ENCODE measurements at places on chromosomes 3 and 15.

DNA sequence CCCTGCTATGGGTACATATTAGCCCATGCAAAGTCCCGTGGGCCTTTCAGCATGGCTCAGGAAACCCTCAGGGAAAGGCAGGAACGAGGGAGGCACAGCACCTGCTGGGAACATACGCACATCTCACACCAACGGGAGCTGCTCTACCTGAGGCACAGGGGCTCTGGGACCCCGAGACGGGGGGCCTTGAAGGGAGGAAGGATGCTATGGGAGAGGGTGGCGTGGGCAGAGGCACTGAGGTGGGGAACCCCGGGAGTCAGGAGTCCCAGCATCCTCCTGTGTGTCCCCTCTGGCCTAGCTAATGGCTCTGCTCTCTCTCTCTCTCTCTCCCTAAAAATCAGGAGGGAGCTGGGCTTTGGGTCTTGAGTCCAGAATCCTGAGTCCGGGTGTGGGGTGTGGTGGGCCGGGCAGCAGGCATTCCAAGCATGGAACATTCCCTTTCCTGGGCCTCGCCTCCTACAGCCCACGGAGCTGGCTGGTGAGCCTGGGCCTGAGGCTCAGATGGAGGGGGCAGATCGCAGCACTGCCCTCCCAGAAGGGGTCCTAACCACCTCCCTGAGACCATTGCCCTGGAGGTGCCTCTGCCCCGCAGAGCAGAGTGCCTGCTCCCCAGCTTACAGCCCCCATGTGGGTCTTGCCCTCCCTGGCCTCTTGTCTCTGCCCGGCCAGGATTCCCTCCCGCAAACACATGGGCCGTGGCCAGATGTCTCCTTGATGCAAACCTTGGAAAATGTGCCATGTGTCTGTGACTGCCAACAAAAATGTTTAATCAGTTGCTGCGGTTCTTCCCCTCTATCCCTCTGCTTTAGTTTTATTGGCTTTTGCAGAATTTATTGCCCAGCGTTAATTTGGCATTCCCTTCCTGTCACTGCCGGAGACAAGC, 101.6 kb downstream of the TMEM266 start:
- no peak for DNase-seq

DNA sequence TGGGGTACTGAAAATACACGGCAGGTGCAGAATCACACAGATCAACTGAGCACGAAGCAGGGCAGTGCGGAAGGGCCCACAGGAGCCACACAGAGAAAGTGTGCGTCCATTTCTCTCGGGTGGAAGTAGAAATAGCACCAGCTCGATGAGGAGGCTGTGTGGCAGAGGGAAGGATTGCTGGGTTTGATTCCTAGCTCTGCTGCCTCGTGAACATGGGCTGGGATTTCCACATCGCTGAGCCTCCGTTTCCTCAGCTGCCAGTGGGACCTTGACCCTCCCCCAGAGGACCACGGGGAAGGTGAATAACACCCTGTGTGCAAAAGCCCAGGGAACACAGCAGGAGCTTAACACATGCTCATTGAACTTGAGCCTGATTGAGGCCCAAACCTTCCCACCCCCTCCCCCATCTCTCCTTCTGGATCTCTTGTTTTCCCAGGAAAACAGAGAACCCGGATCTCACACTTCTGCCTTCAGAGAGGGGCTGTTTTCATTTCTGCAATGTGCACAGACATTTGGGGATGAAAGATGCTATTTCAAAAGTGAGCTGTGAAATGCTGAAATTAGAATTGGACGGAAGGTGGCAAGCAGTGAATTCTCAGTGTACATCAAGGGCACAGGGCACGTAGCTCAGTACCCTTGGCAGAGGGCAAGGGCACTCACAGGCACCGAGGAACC, 38.4 kb downstream of the ABTB1 start:
- no peak for DNase-seq

DNA sequence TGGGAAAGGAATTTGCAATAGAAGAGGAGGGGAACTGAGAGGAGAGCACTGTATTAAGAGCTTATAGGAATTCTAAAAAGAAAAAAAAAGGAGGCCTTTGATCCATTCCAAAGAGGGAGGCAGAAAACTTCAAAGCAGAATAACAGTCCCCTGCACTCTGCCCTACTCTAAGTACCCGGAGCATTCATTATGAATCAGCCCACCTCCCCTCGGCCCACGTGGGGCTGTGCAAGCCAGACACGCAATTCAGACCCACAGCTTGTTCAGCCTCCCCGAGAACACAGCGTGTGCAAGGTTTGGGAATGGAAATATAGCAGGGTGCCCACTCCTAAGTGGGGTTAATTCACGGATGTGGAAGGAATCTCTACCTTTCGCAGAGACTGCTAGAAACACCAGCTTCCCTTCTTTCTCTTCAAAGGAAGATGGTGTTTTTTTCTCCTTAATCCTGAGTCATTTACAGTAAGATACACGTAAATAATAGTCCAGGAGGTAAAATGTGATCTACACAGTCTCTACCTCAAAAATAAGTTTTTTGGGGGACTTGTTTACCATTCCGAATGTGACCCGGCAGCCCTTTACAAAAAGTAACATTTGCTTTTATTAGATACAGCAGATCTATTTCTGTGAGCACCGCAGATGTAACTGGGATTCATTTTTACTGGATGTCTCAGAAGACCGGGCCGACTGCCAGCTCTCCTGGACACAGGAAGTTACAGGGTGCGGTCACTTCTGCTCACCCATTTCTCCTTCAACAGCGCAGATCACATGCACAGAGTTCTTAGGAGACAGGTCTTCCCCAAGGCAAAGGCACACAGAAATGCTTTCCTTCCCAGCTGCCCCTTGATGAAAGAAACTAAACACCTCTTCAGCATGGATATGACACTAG, 768.5 kb upstream of the CFAP20DC start:
- DNase-seq: no peak

- no peak for DNase-seq
Measured at GRCh38 chr3:43964640-43965039, 273.9 kb downstream of the ABHD5 start.

DNA sequence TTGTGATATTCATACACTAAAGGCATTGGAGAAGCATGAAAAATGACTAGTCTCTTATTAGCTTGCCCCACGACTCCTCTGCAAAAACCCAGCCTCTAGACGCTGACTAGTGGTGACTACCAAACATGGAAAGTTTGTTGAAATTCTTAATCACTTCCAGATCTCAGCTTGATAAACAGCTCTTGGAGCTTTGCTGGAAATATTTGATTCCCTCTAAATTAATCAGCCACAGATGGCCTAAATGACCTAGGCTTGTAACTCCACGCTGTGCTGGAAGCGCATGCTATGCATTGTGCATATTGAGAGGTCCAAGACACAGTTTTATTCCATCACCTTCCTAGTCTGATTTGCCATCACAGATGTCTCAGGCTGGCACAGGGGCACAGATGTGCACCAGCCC, 244.7 kb upstream of the ST8SIA2 start:
- DNase-seq: no peak

Data from hematopoietic multipotent progenitor cell (in vitro differentiated cells).